ENCODE measurements at places on chromosomes 5 and 9. TPM values are rescaled to one million over a fixed set of nuclear protein-coding genes. Genes with fewer than 3 reads are reported as not detected.

Gene SLC12A2
- 31.8 TPM for total RNA-seq

Gene TRIP13
- total RNA-seq, result 4.2 TPM

Gene ZNF474
- total RNA-seq, result 1.2 TPM

Gene PCDHA9
- total RNA-seq, result under 0.01 TPM
